Right cardiac atrium (tissue), 5 donors: ENCODE measurements at places on chromosomes 2 and 18. TPM values are rescaled to one million over a fixed set of nuclear protein-coding genes. Genes with fewer than 3 reads are reported as not detected.

Gene IL36A
- total RNA-seq, result not detected

GRCh38 chr2:153132418-153132817 is 346.1 kb downstream of the RPRM start:
- DNase-seq, result no peak

Gene CHST9
- total RNA-seq, result 0.34 TPM

Gene KCNE4
- 3.6 TPM for total RNA-seq

Gene NTSR2
- total RNA-seq, result not detected

- DNase-seq, result peak; percentile 60
Observed at GRCh38 chr2:239273280-239274234, 127.3 kb downstream of the HDAC4 start.

DNA sequence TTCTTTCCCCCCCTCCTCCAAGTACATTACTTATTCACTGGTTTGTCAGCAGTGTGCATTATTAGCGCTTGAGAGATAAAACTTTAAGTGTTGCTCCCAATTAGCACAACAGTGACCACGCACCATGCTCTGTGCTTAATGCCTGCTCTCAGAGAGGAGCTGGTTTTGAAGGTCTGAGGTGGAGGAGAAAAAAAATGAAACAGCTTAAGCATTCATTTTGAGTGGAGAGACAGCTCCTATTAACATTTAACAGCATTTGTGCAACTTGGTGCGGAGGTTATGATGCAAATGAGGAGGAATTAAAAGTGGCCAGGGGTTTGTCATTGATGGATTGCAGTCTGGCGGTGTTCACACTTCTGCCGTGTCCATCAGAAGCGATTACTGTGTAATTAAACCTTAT is 141.8 kb downstream of the FIGN start:
- no peak for DNase-seq

Gene CCDC74B
- 2.2 TPM for total RNA-seq

GRCh38 chr2:74843899-74844298 is 10.0 kb downstream of the HK2 start:
- DNase-seq, result no peak

Gene FAM136A
- 26.0 TPM for total RNA-seq

- no peak for DNase-seq
Observed at GRCh38 chr18:51603111-51603510, 405.6 kb upstream of the MEX3C start.

DNA sequence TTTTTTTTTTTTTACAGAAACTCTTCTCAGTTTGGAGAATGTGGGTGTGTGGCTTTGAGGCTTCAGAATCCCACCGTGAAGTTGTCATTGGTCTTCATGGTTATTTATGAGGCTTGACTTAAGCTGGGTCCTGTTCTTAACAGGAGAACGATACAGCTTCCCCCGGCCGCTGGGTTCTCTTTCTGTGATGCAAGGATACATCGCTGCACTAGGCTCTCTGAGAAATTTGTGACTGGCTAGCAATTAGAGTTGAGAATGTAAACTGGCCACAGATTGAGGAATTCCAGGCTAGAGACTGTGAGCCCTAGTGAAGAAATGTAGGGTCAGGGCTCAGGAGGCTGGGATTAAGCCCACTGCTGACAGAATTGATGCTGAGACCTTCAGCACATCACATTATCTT is 29.8 kb downstream of the MGAT5 start:
- DNase-seq, result no peak

GRCh38 chr2:226020176-226020575 is 620.7 kb downstream of the NYAP2 start:
- no peak for DNase-seq

Gene OTX1
- not detected for total RNA-seq

Gene HOXD3
- not detected for total RNA-seq

GRCh38 chr18:52678034-52678433 is 338.0 kb downstream of the DCC start:
- DNase-seq, result no peak

Gene MYL12B
- total RNA-seq, result 171 TPM

DNA sequence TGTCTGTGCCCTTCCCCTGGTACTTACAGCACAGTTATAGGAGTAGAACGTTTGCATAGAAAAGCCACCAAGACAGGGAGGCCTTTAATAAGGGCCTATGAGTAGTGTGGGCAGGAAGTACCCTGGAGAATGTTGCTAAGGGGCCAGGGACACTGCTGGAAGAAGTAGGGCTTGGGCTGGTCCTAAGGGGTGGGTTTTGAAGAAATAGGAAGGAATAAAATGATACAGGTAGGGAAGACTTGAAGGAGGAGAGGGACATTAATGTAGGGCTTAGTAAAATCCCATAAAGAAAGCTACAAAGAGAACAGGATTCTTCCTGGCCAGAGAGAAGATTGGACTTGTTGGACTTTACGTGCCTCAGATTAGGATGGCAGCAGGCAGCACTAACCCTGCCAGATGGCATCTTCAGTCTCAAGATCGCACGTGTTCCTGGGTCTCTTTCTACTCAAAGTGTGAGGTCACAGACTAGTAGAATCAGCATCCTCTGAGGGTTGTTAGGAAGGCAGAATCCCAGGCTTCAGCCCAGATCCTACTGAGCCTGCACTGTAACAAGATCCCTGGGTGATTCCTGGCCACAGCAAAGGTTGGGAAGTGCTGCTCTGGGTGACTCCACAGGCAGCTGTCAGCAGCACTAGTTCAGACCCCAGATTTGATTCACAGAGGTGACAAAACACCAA is 39.2 kb downstream of the EPAS1 start:
- DNase-seq, result no peak

Gene TSPYL6
- total RNA-seq, result not detected

GRCh38 chr2:153474407-153474806 is 4.2 kb downstream of the RPRM start:
- DNase-seq, result no peak

GRCh38 chr2:69958480-69958879 is 3.0 kb downstream of the ASPRV1 start:
- DNase-seq, result no peak

Gene FAM237A
- not detected for total RNA-seq

GRCh38 chr2:153935511-153935910 is 63.8 kb downstream of the GALNT13 start:
- no peak for DNase-seq

- no peak for DNase-seq
Observed at GRCh38 chr2:217286833-217287232, 427.0 kb upstream of the TNP1 start.

- no peak for DNase-seq
Observed at GRCh38 chr18:32907648-32908423, 135.0 kb upstream of the KLHL14 start.

Gene SIX2
- total RNA-seq, result 0.42 TPM

DNA sequence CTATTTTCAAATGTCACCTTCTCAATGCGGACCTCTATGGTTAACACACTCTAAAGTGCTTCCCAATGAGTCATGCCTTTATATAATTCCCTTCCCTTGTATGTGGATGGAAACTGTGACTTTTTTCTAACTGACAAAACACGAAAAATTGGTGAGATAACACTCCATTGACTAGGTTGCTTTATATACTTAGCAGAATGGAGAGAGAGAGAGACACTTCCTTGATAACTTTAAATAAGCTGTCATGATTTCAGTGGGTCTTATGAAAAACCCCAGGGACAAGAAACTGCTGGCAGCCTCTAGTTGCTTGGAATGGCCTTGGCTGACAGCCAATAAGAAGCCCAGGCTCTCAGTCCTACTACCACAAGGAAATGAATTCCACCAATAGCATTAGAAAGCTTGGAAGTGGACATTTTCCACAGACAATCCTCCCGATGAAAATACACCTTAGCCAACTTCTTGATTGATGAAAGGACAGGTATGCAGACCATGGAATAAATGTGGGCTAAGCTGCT is 322.2 kb downstream of the ZNF804A start:
- no peak for DNase-seq

GRCh38 chr2:233977296-233977837 is 60.2 kb downstream of the TRPM8 start:
- no peak for DNase-seq

Gene SIX3
- total RNA-seq, result not detected

DNA sequence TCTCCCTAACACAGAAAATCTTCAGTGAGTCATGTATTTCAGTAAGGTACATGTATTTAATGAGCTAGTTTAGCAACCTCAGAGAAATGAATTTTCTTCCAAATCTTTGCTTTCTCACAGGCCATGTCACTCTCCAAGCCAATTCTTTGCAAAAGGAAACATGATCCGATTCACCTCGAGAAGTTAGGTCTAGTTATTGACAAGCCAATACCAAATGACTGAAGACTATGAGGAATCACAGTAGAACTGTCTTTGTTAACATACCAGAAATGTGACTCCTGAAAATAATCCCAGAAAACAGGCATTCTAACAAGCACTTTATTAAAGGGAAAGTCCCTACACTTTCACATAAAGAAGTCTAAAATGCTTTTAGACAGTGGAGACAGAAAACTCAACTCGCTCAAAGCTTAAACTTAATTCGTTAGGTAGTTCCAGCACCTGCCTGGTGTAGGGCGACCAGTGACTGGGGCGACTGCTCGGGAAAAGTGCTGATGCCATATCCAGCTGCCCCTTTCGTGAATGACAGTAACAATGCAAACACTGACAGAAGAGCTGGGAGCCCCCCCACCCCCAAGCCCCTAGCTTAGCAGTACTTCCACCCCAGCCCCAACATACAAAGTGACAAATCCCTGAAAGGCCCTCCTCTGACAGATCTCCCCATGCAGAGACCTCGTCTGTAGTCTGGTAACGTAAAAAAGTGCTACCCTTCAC is 1.8 kb downstream of the MEMO1 start:
- DNase-seq, result no peak

Gene TMEM163
- total RNA-seq, result 4.1 TPM

DNA sequence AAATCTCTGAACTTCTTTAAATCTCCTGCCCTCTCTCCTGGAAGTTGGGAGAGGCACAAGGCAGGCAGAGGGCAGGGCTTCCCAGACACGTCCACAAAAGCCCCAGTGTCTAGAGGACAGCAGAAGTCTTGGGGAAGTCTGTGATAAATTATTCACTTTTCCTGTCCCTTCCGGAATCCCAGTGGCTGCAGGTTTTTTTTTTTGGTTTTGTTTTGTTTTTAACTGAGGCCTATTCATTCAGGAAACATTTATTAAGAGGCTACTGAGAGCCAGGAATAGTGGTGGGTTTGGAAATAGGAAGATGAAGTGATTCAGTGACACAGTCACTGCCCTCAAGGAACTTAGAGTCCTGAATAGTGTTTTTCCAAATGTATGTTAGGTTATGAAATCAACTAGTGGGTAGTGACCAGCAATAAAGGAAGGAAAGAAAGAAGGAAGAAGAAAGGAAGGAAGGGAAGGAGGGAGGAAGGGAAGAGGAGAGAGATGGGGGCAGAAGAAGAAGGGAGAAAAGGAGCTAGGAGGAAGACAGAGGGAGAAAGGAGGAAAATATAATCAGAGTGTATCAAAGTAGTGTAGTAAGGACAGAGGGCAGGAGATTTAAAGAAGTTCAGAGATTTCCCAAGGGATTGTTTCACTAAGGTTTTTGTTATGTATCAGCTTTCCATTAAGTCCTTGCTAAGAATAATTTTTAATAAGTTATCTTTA is 98.9 kb upstream of the ZFP36L2 start:
- DNase-seq, result peak; percentile 68

Gene UGT1A5
- total RNA-seq, result not detected

DNA sequence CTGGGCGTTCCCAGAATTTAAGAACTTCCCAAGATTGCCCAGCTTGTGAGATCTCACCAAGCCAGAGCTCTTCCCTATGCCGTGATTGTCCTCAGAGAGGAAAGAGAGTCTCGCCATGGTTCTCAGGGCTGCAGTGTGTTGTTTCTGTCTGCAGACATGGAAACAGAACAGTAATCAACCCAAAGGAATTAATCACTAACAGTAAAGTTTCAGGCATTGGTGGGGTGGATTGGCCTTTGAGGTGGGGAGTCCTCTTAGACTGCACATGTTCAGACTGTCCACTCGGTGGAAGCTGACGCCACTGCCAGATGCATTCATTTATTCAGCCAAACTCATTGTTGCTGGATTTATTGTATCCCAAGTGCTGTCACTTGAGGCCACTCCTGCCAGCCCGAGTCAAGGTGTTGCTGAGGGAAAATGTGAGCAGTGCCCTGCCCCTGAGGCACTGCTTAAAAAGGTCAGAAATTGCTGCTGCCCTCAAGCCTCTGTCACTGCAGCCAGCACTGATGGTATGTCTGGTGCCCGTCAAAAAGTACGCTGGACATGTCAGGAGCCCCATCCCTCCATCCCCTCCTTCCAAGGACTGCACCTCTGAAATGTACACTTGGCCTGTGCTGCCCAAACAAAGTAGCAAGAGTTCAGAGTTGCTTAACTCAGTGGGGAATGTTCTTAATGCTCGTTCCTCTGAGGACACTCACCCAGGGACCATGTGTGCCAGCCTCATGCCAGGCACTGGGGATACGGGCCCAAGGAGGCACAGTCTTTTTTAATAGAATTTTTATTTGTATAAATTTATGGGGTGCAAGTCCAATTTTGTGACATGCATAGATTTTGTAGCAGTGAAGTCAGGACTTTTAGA is 201.0 kb downstream of the GLI2 start:
- no peak for DNase-seq

DNA sequence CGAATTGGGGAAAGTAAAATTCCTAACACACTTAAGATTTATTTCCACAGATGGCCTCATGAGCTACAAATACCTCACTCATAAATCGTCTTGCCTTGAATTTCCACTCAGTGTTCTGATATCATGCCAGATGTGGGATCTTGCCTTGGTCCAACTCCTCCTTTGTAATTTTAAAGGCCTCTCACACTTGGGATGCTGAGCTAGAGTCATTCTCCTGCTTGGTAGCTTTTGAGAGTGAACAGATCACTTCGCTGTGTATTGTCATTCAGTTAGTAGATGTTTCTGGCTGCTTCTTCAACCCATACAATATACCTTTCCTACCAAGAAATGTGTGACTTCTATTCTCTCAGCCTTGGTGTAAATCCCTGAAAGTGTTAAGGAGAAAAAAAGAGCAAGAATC is 309.2 kb downstream of the NRXN1 start:
- no peak for DNase-seq

DNA sequence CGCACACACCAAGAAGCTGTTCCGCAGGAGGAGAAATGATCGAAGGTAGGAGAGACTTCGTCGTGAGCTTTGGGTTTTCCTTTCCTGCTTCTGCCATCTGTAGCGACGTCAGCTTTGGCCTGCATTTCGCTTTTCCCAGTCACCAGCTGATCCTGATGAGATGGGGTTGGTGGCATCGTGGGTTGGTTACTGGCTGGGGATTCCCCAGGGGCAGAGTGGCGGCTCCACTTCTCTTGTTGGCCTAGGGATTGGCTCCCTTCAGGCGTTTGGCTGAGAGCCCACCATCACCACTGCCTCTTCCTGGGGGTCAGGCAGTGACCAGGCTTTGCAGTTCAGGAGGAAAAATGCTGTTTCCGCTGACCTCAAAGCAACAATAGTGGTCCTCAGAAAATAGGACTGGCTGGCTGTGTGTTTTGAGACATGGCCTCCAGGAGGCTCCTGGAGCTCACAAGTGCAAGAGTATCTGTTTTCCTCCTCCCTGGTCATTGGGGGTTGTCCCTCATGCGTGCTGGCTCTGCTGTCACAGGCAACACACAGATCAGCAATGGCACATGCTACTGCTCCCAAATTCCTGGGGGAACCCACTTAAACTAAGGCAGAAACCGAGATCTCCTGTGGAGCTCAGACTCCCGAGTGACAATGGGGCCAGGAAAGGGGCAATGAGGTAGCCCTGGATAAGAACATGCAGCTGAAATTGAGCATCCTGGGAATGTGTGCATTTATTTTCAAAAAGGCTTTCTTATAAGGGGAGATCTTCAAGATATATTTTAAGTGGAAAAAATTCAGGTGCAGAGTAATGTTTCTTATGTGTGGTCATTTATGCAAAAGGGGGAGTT is 173.0 kb downstream of the CTIF start:
- peak; percentile 78 for DNase-seq

Gene COL4A4
- 13.1 TPM for total RNA-seq
